ENCODE measurements at places on chromosomes 7 and 10. TPM values are rescaled to one million over a fixed set of nuclear protein-coding genes. Genes with fewer than 3 reads are reported as not detected.

DNA sequence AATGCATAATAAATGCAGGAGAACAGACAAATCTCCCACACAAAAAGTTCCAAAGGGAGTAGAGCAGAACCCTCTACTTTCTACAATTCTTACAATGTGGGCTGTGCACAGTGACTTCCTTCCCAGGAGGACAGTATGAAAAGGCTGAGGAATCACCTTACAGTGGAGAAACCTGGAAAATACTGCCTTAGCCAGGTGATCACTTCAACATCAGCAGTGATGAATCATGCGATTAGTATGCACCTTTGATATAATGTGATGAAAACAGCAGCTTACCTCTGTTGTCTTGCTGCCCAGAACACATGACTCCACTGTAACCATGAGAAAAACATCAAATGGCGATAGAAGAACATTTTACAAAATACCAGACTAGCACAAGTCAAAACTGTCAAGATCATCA is 329.7 kb upstream of the POM121L12 start:
- no peak for DNase-seq

GRCh38 chr10:48568546-48568945 is 36.3 kb downstream of the ARHGAP22 start:
- DNase-seq, result no peak

DNA sequence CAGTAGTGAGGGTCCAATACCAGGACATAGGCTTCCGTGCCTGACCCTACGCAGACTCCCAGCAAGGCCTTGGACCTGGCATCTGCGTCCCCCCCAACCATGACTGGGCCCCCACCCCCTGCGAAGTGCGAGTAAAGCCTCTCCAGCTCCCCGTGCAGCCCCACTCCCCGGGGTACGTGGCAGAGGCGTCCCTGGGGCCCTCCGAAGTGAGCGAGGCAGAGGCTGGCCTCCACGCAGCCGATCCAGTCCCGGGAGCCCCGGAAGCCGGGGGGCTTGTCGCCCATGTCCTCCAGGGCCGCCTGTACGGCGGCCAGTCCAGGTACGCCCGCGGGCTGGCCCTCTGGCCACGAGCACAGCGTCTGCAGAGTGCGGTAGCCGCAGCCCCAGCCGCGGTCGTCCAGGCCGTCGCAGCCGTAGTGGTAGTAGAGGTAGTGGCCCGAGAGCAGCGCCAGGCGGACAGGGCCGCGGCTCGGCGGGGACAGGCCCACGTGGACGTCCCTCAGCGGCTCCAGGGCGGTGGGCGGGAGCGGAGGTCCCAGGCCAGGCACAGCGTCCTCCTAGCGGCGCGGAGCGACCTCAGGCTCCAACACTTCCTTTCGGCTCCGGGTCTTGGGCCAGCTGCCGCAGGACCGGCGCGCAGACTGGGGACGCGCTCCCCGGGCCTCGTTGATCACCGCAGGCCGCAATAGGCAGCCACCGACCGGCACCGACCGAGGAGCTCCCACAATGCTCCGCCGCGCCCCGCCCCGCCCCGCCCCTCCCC is at the start of gene UFSP1:
TSS of gene UFSP1 (minus strand) at position 728 of the 763 bp plus-strand sequence. CDS start at position 284, 444 bp downstream.
- DNase-seq, result no peak

- no peak for DNase-seq
Measured at GRCh38 chr7:19336836-19337383, 191.7 kb upstream of the FERD3L start.

GRCh38 chr7:134197345-134197744 is 70.2 kb downstream of the LRGUK start:
- no peak for DNase-seq

DNA sequence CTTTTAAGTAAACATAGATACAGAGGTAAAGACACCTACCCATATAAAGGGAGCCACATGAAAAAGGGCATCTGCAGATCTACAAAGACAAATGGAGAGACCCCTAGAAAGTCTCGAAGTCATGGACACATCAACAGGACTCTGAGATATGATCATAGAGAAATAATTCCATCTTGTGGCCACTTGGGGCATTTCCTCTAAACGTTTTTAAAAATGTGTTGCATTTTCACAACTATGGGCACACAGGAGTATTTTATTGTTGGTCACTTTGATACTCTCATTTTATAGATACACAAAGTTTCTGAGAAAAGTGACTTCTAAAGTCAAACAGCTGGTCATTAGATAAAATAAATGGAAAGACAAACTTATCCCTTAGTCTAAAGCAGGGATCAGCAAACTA is 87.1 kb downstream of the CRTAC1 start:
- no peak for DNase-seq

GRCh38 chr7:107879400-107880035 is 11.5 kb upstream of the DLD start:
- no peak for DNase-seq

- no peak for DNase-seq
Measured at GRCh38 chr10:99393036-99393435, 37.4 kb downstream of the GOT1 start.

DNA sequence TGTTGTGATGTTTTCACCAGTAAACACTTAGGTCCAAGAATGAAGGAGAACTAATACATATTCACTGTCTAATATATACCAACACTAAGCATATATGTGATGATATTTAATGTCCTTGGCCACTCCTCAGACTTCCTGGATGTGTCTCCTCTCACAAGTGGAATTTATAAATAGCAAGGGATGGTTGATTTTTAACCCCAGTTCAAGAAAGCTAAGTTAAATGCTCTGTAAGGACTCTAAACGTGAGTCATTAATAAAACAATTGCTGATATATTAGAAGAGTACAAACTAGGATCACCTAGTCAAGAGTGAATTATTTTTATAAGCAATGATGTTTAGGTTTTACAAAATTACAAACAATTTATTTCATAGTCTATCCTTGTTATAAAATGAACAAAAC is 355.9 kb upstream of the TMEM229A start:
- no peak for DNase-seq

GRCh38 chr10:23199768-23200511 is 7.8 kb downstream of the PTF1A start:
- no peak for DNase-seq

DNA sequence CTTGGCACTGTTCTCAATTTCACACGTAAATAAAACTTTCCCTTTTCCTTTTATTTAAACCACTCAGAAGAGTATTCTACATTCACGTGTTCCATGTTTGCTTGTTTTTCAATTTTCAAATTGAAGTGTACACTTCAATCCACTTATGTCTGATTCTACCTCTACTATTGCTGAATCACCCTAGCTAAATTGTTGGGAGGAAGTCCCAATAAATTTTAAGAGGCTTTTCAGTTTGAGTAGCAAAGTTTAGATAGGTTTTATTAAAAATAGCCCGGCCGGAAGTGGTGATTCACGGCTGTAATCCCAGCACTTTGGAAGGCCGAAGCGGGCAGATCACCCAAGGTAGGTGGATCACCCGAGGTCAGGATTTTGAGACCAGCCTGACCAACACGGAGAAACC is 1414.7 kb upstream of the CELF2 start:
- no peak for DNase-seq

Gene EPHB6
- total RNA-seq, result 65.6 TPM

Gene TFEC
- total RNA-seq, result 13.4 TPM

Gene KCNIP2
- total RNA-seq, result 70.1 TPM

Gene ARHGEF5
- 21.3 TPM for total RNA-seq

Gene GDF2
- not detected for total RNA-seq

Data from omental fat pad (tissue), 4 donors.